ENCODE measurements at places on chromosomes 7 and 10.

DNA sequence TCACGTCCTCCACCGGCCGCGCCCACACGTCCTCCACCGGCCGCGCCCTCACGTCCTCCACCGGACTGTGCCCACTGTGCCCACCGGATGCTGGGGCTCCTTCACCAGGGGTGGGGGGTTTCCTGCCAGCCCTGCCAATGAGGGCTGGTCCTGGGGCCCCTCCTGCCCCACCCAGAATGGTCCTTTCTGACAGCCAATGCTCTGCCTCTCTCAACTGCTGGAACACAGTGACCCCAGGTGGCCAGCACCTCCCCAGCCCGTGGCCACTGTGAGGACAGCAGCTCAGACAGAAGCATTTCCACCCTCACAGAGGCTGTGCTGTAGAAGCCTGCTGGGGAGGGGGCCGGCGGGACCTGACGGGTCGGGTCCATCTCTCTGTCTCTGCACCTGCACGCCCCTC is 90.1 kb upstream of the DNAAF5 start:
- DNase-seq = peak; percentile 46

DNA sequence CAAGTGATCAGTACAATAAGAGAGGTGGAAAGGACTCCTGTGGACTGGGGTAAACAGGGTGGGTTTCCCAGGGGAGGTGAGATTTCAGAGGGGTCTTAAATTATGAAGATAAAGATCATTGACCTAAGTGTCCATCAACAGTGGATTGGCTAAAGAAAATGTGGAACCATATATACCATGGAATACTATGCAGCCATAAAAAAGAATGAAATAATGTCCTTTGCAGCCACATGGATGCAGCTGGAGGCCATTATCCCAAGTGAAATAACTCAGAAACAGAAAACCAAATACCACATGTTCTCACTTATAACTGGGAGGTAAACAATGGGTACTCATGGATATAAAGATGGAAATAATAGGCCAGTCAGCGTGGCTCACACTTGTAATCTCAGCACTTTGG is 28.9 kb upstream of the CUX1 start:
- DNase-seq = no peak

GRCh38 chr7:90433221-90433620 is 30.0 kb downstream of the CLDN12 start:
- DNase-seq = no peak

DNA sequence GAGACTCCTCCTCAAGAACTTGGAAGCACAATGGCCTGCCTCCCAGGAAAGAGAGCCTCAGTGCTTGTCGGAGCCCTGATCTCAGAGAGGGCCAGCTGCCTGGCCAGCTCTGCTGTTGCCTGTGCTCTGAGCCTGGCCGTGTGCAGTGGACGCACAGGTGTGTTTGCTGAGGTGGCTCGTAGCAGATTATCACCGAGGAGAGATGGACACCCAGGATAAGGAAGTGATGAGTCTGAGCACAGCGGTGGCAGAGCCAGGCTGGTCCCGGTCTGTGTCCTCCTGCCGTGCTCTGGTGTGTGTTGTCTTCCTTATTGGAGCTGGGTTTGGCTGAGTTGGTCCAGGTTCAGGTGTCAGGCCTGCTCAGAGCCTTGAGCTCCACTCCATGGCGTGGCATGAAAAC is 208.5 kb downstream of the EBF3 start:
- no peak for DNase-seq

GRCh38 chr10:94219829-94220228 is 142.9 kb downstream of the NOC3L start:
- no peak for DNase-seq

- DNase-seq = no peak
Observed at GRCh38 chr10:31466313-31466712, 147.3 kb downstream of the ZEB1 start.

GRCh38 chr10:14185316-14186045 is 145.2 kb downstream of the FRMD4A start:
- DNase-seq = peak; percentile 74

- DNase-seq = no peak
Observed at GRCh38 chr10:99758211-99758891, 24.1 kb upstream of the ABCC2 start.

DNA sequence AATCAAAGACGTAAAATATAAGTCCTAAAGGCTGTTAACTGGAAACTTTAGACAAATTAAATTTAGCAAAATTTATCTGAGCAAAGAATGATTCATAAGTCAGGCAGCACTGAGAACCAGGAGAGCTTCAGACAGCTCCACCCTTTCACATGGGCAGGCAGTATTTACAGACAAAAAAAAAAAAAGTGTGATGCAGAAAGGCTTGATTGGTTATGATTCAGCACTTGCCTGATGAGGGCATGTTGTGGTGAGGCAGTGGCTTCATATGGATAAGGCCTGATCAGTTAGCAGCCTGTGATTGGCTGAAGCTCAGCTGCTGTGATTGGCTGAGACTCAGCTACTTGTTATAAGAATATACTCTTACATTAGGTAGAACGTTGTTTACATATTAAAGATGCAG is 495.4 kb upstream of the POM121L12 start:
- DNase-seq = no peak

GRCh38 chr10:37535459-37536246 is 321.8 kb downstream of the ZNF248 start:
- no peak for DNase-seq

DNA sequence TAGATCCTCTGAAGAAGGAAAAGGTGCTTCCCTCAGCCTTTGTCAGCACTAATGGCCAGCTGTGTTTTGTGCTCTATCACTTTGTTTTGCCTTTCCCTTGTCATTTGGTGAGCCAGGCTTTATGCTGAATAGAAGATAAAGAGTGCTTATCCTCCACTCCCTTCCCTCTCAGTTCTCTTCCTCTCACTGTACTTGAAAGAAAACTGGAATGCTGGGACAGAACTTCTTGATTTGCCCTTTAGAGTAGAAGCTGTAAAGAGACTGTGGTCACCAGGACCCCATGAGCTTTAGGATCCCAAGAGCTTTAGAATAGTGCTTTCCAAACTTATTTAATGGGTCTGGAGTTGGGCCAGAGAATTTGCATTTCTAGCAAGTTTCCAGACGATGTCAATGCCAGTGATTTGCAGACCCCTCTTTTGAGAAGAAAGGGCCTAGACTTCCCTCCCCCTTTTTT is 81.4 kb downstream of the LRRC4 start:
- no peak for DNase-seq

All from CD4-positive, alpha-beta T cell treated with Interferon alpha-2 for 1 hour (primary cell).